Bronchial smooth muscle cell (primary cell): ENCODE measurements at places on chromosomes 12 and 14. TPM values are rescaled to one million over a fixed set of nuclear protein-coding genes. Genes with fewer than 3 reads are reported as not detected.

Gene BLOC1S1
- total RNA-seq, result 154 and 162 TPM in 2 replicates

Gene GALNT6
- 18.2 and 71.2 TPM in 2 replicates for total RNA-seq

Gene TRHDE
- 16.2 and 20.2 TPM in 2 replicates for total RNA-seq

Gene TM7SF3
- 77.5 and 92.7 TPM in 2 replicates for total RNA-seq

Gene PTPN6
- total RNA-seq, result 0.09 and 0.79 TPM in 2 replicates

Gene HCAR2
- not detected in 2 replicates for total RNA-seq

Gene CLEC1A
- not detected in 2 replicates for total RNA-seq

Gene THAP2
- total RNA-seq, result 2.4 and 3.0 TPM in 2 replicates

Gene CCDC198
- total RNA-seq, result not detected in 2 replicates

Gene TMPRSS12
- total RNA-seq, result not detected in 2 replicates

Gene RARG
- total RNA-seq, result 32.3 and 35.3 TPM in 2 replicates

Gene ASCL1
- total RNA-seq, result not detected in 2 replicates

Gene CMTM5
- total RNA-seq, result 0.94 TPM in 1 of 2 replicates, not detected in the other

Gene STAT6
- 93.7 and 95.0 TPM in 2 replicates for total RNA-seq

Gene TEX22
- 0.43 and 0.47 TPM in 2 replicates for total RNA-seq

Gene KRT73
- total RNA-seq, result not detected in 2 replicates

Gene TMEM106C
- 34.8 and 63.4 TPM in 2 replicates for total RNA-seq

Gene TEX52
- not detected in 2 replicates for total RNA-seq

Gene MIP
- total RNA-seq, result not detected in 2 replicates

Gene TDRD9
- 0.47 and 1.6 TPM in 2 replicates for total RNA-seq
